ENCODE measurements at places on chromosomes 12 and 14.
A peak's percentile ranks its signal among the peaks of the same experiment; 100 is the strongest.

GRCh38 chr14:67360470-67361206 is 510 bp downstream of the EIF2S1 start:
- no peak for DNase-seq

DNA sequence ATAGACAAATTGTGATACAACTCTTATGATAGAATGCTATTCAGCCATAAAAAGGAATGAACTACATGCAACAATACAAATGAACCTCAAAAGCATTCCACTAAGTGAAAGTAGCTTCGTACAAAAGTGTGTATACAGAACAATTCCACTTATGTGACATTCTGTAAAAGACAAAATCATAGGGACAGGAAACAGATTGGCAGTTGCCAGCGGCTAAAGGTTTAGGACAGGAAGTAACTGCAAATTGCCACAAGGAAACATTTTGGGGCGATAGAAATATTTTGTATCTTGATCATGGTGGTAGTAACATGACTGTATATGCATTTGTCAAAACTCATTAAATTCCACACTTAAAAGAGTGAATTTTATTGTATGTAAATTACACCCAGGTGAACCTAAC is 113.4 kb downstream of the CAPZA3 start:
- no peak for DNase-seq

GRCh38 chr14:83559721-83560120 is 1970.2 kb upstream of the FLRT2 start:
- DNase-seq = no peak

DNA sequence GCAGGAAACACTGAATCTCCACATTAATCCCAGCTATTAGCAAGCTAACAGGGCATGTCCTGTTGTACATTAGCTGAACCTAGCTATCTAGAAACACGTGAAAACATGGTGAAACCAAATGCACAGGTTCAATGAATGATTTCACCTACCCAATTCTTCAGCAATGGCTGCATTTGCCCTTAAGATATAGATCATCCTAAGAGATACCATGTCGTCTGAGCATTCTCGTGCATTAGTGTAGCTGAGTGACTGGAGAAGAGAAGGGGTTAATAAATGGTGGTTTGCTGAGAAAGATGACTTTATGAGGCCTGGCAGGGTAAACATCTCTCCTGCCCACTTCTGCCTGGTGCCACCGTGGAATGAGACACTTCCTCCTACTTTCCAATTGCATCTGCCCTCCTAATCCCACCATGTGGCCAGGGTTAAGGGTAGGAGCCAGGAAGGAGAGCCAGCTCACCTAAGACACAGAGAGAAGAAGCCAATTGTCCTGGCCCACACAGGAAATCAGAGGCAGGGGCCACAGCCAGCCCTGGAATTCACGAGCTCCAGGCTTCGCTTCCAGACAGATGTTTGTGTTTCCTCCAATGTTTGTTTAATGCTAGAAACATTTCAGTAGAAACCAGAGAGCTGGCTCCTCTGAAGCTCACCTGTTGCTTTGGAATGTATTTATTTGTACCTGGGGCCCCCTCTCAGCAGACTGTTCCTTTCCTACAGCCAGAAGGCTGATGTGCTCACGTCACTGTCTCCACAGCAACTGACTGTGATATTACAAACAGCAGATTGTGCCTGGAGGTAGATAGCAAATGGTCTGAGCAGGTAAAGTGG is 126.0 kb upstream of the PARP11 start:
- DNase-seq = no peak

GRCh38 chr14:72736308-72736707 is 157.6 kb downstream of the DPF3 start:
- DNase-seq = peak; percentile 91

GRCh38 chr14:96821501-96821900 is 24.3 kb downstream of the VRK1 start:
- no peak for DNase-seq

DNA sequence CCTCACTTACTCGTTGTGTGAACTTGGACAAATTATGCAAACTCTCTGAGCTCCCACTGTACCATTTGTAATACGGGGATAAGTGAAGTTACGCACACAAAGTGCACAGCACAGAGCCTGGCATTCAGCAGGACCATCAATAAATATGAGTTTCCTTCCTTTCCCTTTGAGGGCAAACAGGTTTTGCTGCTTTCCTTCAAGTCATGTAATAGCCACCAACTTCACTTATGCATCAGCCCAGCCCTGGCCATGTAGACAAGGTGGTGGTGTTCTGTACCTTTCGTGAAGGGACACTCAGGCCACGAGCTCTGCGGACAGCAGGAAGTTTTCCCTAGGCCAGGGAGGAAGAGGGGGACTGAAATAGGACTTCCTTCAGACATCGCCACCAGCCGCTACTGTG is 272.7 kb downstream of the CACNA1C start:
- DNase-seq = no peak
